Activated T-cell treated with anti-CD3 and anti-CD28 coated beads for 24 hours (primary cell): ENCODE measurements at places on chromosomes 4 and X.

DNA sequence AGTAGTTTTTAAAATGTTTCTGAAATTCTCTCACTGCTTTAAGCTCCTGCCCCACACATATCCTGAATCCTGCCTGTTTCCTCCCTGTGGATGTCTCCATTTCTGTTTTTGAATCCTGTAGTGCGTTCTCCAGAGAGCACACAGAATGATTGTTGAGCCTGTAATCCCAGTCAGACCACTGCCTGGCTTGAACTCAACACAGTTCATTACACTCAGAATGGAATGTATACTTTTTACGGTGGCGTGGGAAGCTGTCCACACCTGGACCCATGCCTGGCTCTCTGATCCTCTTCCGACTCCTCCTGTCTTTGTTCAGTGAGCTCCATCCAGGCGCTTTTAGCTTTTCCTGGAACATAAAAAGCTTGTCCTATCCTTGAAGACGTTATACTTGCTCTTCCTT, 1217.0 kb upstream of the PRKX start:
- no peak for DNase-seq

- no peak for DNase-seq
Observed at GRCh38 chr4:766152-766515, 59.8 kb downstream of the CPLX1 start.

DNA sequence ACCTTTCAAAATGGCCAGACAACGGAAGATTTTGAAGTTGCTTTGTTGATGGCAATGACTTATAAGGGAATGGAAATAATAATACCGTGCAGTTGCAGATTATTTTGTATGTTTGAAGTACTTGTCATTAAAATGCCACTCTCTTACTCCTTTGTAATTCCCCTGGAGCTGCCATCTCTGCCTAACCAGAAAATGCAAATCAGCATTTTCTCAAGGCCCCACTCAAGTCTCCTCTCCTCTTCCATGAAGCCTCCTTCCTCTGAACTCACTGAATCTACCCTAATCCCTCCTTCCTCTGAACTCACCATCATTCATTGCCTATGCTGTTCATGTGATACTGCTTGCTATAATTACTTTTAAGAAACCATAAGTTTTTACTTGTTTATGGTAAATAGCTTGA, 60.2 kb upstream of the RBPJ start:
- DNase-seq = no peak

- DNase-seq = no peak
Observed at GRCh38 chrX:116657071-116657470, 194.3 kb upstream of the CT83 start.

GRCh38 chr4:137641544-137641943, 109.2 kb upstream of the PCDH18 start:
- DNase-seq = no peak

GRCh38 chrX:50721764-50722521, 92.1 kb downstream of the SHROOM4 start:
- no peak for DNase-seq

- DNase-seq = no peak
Observed at GRCh38 chrX:41352329-41352838, 18.4 kb downstream of the DDX3X start.

GRCh38 chr4:2101346-2102044, 42.4 kb downstream of the NAT8L start:
- no peak for DNase-seq

DNA sequence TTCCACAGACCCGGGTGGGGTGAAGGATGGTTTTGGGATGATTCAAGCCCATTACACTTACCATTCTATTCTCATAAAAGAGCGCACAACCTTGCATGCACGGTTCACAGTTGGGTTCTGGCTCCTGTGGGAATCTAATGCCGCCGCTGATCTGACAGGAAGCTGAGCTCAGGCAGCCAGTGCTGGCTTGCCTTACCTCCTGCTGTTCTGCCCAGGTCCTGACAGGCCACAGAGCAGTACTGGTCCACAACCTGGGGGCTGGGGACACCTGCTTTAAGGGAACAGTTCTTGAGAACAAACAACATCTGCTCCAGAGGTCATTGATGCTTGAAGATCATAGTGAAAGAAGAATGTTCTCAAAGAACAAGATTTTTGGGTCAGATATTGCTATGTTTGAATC, 8.0 kb upstream of the HS3ST1 start:
- DNase-seq = no peak

GRCh38 chrX:150712619-150713018, 19.4 kb downstream of the MTMR1 start:
- DNase-seq = no peak

DNA sequence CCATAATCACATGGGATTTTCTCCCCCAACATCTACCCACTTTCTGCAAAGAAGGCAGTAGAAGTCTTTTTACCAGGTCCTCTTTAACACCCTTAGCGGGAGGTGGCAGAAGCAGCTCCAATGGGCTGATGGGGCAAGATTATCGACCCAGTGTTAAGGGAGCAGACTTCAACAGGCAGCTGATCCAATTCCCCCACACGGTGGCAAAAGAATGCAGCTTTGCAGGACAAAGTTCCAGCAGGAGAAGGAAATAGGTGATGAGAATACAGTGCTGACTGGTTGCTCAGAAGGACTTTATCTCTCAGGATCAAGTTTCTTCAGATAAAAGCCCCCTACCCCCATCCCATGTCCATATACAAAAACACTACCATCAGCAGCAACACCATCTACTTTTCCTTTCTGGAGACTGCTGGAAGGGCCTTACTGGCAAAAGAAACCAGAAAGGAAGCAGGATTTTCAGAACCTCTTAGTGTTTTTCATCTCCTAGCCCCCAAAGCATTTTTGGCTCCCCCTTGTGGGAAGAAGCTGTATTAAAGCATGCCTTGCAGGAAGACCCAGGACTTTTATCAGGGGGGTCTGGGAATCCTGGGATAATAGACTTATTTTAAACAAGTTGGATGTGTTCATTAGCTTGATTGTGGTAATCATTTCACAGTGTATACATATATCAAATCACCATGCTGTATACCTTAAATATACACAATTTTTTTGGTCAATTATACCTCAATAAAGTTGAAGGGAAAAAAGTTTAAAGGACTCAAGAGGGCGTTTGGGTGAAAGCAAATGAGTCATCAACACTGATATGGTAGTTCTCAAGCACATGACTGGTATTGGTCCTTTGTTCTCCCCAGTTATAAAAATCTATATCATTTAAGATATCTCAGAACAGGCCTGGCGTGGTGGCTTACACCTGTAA, 146.4 kb downstream of the GPC3 start:
- DNase-seq = peak; percentile 4

- DNase-seq = no peak
Observed at GRCh38 chr4:185201977-185202962, 1.5 kb downstream of the CFAP97 start.

GRCh38 chrX:154063234-154063633, 34.3 kb downstream of the MECP2 start:
- no peak for DNase-seq

DNA sequence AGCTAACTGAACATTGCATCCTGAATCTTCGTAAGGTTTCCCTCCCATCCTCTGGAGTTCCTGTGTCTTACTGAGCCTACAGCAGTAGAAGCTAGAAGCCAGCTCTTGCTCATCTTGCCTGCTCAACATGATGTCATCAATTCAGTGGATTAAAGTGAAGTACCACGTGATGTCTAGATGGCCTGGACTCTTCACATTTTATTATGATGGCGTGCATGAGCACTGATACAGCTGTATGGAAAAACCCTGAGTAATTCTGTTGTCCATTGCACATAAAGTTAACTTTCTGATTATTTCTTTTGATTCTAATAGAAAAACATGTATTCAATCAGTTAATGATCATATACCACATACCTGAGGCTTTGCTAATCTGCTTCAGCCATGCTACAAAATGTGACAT, 2387.7 kb upstream of the TENM3 start:
- DNase-seq = no peak

DNA sequence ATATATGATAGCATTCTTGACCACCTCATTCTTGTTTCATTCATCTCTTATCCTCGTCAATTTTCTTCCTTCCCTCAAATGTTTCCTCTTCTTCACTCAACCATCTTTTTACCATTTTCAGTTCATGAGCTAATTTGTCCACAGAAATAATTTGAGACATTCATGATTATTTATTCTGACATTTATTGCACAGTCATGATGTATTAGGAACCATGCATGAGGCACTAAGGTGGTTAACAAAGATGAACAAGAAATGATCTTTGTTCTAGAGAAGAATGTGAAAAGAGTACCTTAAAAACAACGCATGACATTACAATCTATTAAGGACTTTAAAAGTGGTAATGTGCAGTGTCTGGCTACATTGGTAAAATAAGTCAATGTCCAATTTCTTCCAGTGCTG, 27.9 kb downstream of the TEC start:
- no peak for DNase-seq

DNA sequence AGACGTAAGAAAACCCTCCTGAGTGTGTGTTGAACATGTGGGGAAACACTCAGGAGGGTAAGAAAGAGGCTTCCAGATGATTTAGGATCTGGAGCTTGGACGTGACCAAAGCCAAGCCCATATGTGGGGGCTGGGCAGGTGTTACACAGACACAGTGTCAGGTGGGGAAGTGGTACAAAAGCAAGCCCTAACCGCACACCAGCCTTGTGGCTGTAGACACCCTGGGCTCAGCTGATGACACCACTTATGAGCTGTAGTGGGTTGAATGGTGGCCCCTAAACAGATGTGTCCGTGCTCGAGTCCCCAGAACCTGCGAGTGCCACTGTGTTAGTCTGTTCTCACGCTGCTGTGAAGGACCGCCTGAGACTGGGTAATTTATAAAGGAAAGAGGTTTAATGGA, 25.0 kb upstream of the NSG1 start:
- no peak for DNase-seq

- no peak for DNase-seq
Observed at GRCh38 chr4:110411574-110412011, 64.4 kb upstream of the ENPEP start.

DNA sequence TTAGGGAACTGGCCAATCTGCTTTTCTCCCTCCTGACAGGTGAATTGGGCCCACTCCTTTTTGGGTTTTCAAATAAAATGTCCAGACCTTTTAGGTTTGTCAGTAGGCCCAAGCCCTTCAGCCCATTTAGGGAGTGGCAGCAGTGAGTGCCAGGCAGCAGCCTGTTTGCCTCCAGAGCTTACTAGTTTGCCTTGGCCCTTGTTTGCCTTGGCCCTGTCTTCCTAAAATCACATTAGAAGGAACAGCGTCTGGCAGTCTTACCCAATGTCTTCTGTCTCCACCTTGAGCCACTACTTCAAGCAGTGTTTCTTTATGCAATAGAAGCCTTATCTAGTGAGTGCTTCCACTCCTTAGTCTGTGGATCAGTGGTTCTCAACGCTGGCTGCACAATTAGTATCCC, 117.1 kb downstream of the TMEM164 start:
- DNase-seq = no peak

DNA sequence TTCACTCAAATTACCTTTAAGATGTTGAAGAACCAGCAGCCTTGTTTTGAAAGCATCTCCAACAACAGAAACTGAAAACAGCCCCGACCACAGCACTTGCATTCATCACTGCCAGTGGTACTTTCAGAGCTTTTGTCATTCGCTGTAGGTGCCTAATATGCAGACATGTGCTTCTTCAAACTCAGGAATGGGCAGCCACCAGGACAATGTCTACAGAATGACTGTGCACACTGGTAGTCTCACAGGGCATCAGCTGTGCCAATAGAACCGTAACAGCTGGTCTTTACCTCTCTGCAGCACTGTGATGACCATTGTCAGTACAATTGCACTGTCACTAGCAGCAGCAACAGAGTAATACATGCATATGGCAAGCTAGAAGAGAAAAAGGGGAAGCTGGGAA, 1149.7 kb downstream of the STPG2 start:
- DNase-seq = no peak

DNA sequence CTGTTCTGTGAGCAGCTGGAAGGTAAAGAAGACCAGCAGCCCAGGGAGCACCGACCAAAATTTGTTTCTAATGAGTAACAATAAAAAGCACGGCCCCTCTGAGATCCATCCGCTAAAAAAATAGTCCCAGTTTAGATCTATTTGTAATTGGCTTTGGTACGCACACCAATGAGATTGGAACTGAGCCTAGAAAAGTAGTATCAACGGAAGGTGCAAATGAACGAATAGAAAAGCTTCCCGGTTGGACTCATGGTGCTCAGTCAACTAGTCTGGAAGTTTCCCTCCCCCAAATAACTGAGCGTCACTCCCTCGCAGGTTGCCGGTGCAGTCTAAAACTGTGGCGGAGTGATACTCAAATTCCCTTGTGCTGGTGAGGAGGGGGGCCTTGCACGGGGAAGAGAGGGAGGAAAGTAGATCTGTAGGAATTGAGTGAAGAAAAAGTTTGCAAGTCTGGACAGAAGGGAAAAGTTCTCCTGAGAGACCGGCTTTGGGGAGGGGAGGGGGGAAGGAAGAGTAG, at the start of gene COL4A5:
Gene COL4A5 (plus strand): TSS at position 413 of the 517 bp plus-strand sequence. CDS start 288 bp downstream, outside the sequence.
- DNase-seq = peak; percentile 0

DNA sequence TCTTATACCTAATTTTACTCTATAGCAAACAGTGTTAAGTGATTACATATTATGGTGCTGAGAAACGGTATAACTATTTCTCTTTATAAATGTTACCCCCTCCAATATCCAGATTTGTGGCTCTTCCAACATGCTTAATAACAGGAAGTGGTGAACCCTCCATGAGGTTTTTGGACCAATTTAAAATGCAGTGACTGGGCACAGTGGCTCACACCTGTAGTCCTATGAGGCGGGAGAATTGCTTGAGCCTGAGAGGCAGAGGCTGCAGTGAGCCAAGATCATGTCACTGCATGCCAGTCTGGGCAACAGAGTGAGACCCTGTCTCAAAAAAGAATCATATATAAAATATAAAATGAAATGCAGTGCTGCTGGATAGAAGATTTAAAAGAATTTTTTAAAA, 137.3 kb downstream of the MGST2 start:
- no peak for DNase-seq

- no peak for DNase-seq
Observed at GRCh38 chrX:47651043-47651905, 911 bp upstream of the ELK1 start.

- no peak for DNase-seq
Observed at GRCh38 chr4:110224142-110224541, 25.7 kb upstream of the ELOVL6 start.

DNA sequence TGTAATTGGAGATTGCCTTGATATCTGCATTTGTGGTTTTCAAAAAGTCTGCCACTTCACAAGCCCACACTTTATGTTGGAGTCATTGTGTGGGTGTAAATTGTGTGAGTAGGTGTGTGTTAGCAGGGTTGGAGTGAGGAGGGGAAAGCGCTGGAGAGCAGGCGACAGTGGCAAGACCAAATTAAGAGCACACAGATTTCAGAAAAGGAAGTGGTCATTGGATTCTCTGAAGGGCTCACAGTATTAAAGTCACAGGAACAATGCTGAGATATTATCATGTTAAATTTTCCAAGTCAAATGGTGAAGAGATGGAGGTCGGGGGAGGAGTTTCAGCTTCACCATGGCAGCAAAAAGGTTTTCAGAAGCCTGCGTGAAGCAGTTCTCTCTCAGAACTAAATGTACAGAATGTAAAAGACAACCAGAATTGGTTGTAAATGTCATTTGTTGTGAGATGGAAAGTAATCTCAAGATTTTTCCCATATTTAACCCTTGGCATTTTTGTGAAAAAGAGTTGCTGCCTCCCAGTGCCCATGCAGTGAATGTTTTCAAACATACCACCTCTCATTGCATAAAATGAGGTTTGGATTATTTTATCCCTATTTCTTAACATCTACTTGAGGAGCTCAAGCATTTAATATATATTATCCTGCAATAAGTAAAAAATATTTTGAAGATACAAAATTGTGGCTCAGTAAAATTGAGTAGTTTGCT, 265.9 kb downstream of the ZNF674 start:
- no peak for DNase-seq

- DNase-seq = no peak
Observed at GRCh38 chrX:15524417-15524816, 23.8 kb downstream of the BMX start.
